NCI-H1436 treated with DMSO at 0.1 percent for 48 hours (cell line): ENCODE measurements at places on chromosomes 12 and 14.

- no peak for DNase-seq
Measured at GRCh38 chr12:115394496-115395220, 710.7 kb upstream of the TBX3 start.

- no peak for DNase-seq
Measured at GRCh38 chr12:92602930-92603623, 99.7 kb upstream of the PLEKHG7 start.

DNA sequence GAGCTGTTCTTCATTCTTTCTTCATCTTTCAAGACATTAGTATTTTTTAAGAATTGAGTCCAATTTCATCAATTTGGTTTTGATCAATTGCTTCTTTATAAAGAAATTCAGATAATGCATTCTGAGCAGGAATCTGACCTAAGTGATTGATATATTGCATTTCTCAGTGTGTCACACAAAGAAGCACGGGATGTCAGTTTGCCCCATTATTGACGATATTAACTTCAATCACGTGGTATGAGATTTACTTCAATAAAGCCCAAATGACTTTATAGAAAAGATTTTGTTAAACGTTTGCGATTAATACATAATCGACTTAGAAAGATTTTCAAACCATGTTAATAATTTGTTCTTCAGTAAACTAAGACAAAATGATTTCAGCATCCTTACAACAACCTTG, 1254.2 kb downstream of the FSCB start:
- DNase-seq: no peak

DNA sequence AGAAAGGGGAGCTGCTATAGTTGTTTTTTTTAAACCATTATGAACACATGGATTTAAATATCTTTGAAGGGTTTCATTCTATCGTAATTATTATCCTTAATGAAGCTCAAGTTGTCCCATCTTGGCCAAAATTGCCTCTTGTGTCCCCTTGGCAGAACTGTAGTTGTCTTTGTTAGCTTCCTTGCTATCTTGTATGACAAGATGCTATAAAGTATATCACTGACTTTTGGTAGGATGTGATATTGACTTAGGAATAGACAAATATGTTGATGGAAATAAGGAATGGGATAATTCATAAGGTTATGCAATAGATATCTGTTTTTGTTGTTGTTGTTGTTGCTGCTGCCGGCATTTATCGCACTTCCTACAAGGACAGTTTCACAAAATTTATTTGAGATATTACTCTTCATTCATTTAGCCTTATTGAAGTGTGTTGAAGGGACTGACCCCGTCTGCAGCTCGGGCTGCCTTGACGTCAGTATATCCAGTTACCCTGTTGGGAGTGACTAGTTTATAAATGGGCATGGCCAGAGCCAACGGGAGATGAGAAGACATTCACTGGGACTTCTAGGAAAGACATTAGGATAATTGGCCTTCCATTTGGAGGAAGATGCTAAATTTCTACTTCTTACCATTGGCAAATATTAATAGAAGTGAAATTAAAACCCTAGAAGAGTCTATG, 26.1 kb upstream of the APOLD1 start:
- DNase-seq: no peak
